SK-N-MC (cell line): ENCODE measurements at places on chromosomes 2 and 18.

- no peak for DNase-seq
Observed at GRCh38 chr18:371609-371982, 103.7 kb upstream of the THOC1 start.

DNA sequence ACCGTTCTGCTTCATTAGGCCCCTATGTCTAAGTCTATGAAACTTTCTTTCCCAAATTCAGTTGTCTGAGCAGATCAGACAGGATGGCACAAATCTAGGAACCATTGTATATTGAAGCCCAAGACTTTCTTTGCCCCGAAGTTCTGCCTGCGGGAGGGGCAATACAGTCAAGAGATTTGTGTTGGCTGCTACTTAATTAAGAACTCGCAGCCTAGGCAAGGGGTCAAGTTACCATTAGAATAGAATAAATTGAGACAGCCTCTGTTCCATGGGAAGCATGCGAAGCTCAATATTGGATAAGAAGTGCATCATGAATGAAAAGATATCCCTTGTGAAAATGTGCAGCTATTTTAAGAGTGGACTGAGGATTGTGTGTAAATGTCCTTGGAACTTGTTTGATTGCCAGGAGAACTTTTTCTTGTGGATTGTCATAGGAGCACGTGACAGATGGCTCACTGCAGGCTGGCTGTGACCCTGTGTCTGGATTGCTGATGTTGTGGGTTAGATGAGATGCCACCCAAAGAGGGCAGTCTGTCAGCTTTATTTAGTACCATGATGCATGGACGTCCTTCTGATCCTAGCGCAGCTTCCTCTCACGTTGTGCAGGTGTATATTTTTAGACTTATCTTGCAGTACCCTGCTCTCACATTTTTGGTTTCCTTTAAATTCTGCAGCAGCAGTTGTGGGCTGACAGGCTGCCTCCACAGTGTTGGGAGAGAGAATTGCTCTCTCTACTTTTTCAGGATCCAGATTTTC lies 30.9 kb downstream of the HAUS1 start:
- no peak for DNase-seq

GRCh38 chr2:143152637-143153036 lies 23.4 kb downstream of the ARHGAP15 start:
- no peak for DNase-seq

GRCh38 chr18:61572871-61573270 lies 239.6 kb downstream of the CDH20 start:
- no peak for DNase-seq

DNA sequence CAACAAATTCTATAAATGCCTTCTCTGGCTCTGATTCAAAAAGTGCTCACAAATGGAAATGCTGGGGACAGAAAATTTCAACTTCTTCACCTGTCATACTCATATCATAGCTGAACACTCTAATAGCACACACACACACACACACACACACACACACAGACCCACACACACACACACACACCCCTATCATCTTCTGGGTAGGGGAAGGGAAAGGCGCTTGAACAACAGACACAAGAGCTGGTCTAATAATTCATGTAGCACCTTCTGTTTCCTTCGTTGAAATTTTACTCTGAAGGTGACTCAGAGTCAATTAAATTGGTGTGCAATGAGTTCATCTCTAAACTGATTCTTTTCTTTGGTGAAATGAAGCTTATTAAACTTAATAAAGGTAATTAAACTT lies 32.9 kb downstream of the CD28 start:
- DNase-seq, result no peak

DNA sequence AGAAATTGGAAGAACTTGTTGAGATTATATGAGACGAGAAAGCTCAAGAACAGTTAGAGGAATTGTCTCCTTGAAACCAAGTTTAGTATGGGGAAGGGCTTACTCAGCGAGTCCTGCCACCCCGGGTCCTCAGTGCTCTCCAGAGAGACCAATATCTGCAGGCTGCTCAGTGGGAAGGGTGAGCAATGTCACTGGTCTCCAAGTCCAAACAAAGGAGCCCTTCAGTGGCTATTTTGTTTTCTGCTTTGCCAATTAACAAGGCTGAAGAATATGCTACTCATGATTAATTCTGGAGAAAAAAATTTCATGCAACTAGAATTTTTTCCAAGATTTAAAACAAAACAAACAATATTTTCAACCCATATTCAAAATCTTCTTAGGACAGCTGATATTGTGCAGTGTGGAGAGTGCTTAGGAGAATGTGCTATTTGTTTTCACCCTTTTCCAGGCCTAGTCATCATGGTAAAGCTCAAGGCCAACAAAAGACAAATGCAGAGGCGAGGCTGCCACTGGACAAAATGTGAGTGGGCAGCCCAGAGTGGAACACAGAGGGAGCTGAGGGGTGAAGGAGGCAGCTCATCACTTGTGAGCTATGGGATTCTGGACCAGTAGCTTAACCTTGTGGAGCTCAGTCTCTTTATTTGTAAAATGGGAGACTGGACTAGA lies 83.8 kb upstream of the TMEM17 start:
- DNase-seq, result no peak

- DNase-seq, result no peak
Observed at GRCh38 chr2:188459061-188459460, 167.4 kb downstream of the GULP1 start.

- no peak for DNase-seq
Observed at GRCh38 chr2:201246280-201246679, 14.1 kb upstream of the CASP8 start.

DNA sequence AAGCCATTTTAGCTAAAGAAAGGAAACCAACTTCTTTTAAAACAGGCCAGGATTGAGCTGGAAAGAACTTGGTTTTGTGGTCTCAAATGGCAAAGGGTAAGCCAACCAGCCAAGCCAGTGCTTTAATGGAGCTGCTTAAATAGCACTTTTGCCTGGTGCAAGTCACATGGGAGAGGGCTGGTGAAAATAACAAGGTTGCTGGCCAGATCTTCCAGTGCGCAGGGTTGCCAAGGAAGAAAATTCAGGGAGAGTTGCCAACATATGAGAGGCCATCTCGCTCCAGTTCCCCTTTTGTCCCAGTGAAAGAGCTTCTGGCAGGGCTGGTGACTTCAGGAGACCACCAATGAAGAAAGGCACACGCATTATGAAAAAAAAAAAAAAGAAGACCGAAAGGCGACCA lies 57.3 kb downstream of the IRS1 start:
- no peak for DNase-seq

GRCh38 chr18:3528231-3528630 lies 78.3 kb downstream of the TGIF1 start:
- no peak for DNase-seq

DNA sequence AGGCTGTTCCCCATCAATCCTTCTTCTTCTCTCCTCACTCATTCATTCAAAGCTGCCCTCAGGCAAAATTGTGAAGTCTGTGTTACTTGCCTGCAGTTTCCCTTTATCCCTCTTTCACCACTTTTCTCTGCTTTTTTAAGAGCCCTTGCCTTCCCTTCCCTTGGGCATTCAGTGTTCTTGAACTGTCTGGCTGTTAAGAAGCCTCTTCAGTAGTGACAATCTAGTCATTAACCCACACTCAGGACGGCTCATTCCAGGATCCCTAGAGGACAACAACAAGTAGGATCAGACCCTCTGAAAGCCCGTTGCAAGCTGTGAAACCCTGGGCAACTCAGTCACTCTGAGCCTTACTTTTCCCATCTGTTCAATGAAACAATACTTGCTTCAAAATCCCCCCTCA lies 615.7 kb downstream of the EPHA4 start:
- no peak for DNase-seq

GRCh38 chr2:229943770-229944449 lies 21.6 kb downstream of the FBXO36 start:
- DNase-seq, result no peak

- no peak for DNase-seq
Observed at GRCh38 chr18:33605250-33605649, 27.2 kb downstream of the ASXL3 start.

DNA sequence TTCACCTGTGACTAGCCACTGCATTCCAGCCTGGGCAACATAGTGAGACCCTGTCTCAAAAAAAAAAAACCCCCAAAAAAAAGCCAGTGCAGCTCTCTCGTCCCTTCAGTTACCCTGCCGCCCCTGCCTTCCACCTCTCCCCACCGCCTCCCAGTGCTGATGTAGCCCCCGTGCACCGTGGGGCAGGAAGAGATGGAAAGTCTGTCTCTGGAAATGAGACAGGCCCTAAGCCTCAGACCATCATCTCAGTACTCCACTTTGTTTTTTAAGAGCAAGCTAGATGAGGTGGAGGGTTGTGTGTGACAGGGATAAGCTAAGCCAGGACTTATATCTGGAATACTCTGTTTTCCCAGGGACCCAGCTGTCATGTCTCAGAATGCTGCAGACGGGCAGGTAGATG lies 32.0 kb downstream of the MERTK start:
- DNase-seq, result no peak

DNA sequence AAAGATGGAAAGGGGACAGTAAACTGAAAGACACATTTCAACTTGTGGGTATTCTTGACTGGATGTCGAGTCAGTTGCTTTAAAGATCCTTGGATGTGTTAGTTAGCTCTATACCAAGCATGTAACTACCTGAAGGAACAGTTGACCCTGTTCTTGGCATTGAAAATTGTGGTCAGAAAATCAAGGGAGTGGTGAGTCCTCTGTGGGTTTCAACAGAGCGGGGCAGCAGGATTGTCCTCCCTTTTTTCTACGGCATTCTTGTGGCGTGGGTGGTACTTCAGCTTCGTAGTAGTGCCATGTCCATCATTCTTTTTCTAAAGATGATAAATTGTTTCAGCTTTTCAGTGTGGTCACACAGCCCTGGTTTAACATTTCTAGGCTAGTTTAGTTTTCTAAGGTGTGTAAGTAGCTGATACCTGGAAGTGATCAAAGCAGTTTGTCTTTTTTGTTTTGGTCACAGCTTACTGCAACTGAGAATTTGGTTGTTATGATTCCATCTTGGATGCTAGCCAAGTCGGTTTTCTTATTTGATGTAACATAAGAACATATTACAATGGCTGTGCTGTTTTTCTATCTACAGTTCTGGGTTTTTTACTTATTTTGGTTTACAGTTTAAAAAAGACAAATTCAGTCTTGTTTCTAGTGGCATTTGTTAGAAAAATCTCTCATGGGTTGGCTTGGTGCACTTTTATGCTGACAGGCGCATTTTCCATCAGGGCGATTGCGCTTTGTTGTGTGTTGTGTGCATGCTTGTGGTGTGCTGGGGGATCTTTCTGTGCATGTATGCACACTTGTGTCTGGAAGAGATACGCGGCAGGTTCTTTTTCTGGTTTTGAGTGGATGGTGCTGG lies 84.7 kb downstream of the ZNF407 start:
- DNase-seq, result no peak

- DNase-seq, result peak; percentile 96
Observed at GRCh38 chr2:157990173-157990572, 111.5 kb upstream of the UPP2 start.

GRCh38 chr2:167489325-167489724 lies 601.0 kb downstream of the XIRP2 start:
- DNase-seq, result no peak

DNA sequence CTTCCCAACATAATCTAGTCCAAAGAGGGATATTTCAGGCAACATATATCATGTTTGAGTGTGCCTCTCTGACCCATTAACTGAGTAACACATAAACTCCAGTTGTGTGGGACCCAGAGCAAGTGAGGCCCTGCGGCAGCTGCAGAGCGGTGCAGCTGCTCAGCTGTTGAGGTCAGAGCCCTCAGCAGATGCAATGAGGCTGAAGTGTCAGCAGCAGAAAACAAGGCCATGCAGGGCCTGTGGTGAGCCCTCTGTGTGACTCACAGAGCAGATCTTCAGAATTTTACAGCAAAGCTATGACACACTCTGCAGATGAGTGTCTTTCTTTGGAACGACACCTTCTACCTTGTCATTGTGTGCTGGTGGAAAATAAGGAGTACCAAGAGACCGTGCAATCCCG lies 168.5 kb downstream of the CBLN2 start:
- DNase-seq, result no peak

- no peak for DNase-seq
Observed at GRCh38 chr2:96913398-96914202, 43.7 kb upstream of the SEMA4C start.

GRCh38 chr2:56021579-56021978 lies 98.0 kb upstream of the EFEMP1 start:
- no peak for DNase-seq

DNA sequence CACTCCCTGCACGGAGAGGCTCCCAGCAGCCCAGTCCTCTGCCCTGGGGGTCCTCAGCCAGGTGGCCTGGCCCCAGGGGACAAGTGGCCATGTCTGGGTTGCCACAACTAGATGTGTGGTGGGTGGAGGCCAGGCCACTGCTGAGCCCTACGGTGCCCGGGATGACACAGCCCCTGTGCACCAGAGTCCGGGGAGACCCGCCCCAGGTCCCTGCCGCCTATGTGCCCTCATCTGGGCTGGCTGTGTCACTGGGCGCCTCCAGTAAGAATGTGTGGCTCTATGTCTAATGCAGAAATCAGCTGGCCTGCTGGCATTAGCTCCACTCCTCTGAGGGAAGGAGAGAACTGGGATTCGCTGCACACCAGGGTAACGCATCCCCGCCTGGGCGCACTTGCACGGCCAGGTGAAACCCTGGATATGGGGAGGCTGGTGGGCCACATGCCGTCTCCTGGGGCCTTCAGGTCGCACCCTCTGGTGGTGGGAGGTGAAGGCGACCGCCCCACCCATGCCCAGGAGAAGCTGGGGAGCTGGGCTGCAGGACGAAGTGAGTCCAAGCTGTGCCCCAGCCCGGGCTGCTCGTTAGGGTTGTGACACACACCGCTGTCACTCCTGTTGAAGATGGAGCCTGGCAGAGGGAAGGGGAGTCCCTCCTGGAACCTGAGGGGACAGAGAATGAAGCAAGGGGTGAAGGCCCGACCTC lies 136.1 kb downstream of the PTGR3 start:
- no peak for DNase-seq

DNA sequence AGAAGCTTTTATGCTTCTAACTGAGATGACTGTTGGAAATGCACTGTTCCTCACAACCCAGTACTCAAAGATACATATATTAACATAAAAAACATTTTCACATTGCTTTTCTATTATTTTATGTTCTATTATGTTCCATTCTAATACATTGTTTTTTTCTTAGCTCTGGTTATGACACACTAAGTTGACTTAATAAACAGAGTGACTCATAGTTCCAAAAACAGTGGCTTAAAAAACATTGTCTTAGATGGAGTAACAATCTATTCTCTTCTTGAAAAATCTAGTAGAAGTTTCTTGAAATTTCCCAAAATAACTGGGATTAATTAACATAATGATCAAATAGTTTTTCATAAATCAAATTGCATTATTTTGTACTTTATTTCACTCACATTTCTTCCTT lies 328.2 kb upstream of the LRATD1 start:
- no peak for DNase-seq

GRCh38 chr2:45664635-45665261 lies 13.3 kb downstream of the PRKCE start:
- no peak for DNase-seq
